ENCODE measurements at places on chromosomes 5 and 9.

GRCh38 chr9:31669311-31669710, 715.1 kb upstream of the ACO1 start:
- no peaks in the 10 kb centered on the region for H3K4me1 ChIP-seq
- no peaks in the 10 kb centered on the region for H3K27me3 ChIP-seq
- no peak overlapping the region for H3K27ac ChIP-seq
- DNase-seq: no peak

DNA sequence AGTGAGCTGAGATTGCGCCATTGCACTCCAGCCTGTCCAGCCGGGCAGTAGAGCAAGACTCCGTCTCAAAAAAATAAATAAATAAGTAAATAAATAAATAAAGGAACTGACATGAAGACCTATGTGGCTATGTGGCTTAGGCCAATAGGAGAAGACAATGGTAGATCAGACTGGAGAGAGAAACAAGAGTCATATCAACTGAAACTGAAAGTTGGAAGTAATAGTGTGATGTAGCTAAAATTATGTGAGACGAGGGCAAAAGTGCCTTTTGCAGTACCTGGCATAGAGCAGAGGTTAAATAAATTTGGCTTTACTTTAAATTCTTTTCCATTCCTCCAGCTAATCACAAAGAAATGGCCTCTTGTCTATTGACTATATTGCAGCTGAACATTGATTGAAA, 7.3 kb downstream of the FBP2 start:
- H3K27me3 ChIP-seq: peaks cover 27% of the 10 kb centered on the region
- no peak for DNase-seq
- peaks cover 9% of the 10 kb centered on the region for H3K4me1 ChIP-seq
- peak overlapping the region; percentile 58 for H3K4me3 ChIP-seq

DNA sequence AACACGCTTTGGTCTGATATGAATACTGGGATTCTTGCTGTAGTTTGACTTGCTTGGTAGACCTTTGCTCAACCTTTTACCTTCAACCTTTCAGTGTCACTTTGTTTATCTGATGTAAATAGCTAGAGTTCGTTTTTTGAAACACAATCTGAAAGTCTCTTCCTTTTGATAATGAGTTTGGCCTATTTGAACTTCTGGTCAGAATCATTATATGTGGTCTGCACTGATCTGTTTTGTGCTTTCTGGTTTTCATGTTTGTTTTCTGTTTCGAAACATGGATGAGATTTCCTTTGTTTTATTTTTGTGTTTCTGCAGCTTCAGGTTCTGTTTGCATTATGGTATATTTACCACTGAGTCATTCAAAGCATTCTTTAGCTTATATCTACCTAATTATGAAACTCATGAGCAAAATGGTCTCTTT, 217.5 kb downstream of the GABBR2 start:
- no peaks in the 10 kb centered on the region for H3K36me3 ChIP-seq
- H3K4me1 ChIP-seq: peaks cover 4% of the 10 kb centered on the region
- DNase-seq: no peak
- H3K27ac ChIP-seq: no peak overlapping the region

- H3K4me3 ChIP-seq: no peak overlapping the region
- no peak for DNase-seq
- no peak overlapping the region for H3K27ac ChIP-seq
- H3K4me1 ChIP-seq: peaks cover 5% of the 10 kb centered on the region
These were observed 98.7 kb downstream of the FANCC start for GRCh38 chr9:95218773-95219172.

GRCh38 chr5:135387629-135387960, 11.4 kb downstream of the MACROH2A1 start:
- no peak overlapping the region for H3K4me3 ChIP-seq
- H3K27me3 ChIP-seq: no peaks in the 10 kb centered on the region
- no peak for DNase-seq

GRCh38 chr9:93668261-93668871, 92.0 kb downstream of the PHF2 start:
- no peak overlapping the region for H3K27ac ChIP-seq
- no peak overlapping the region for H3K4me3 ChIP-seq
- H3K27me3 ChIP-seq: no peaks in the 10 kb centered on the region
- no peak for DNase-seq
- peaks cover 11% of the 10 kb centered on the region for H3K4me1 ChIP-seq
- H3K36me3 ChIP-seq: peaks cover 8% of the 10 kb centered on the region

DNA sequence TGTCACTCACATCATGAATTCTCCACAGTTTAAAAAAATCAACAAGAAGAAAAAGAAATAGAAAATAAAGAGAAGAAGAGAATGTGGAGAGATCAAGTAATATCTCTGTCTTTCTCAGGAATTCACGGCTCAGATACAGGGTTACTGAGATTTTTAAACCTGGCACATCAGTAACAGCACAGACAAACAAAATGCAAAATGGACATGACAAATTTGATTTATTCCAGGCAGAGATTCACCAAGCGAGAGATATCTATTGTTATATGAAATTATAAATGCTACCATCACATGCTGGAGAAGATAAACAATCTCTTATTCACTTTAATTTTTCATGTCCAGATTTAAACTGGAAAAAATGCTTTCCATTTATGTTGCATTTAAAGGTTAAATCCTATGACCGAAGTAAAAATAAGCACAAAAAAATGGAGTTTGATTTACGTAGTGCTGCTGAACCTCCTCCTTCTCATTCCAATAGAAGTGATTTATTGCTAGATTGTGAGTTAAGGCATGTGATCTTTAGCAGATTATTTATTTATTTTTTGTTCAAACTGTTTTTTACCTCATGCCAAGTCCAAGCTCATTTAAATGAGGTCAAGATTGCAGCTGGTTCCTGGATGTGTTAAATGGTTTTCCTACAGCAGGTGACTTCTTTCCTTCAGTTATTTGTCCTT, 926.4 kb downstream of the MAT2B start:
- H3K4me1 ChIP-seq: no peaks in the 10 kb centered on the region
- H3K36me3 ChIP-seq: no peaks in the 10 kb centered on the region
- H3K27me3 ChIP-seq: no peaks in the 10 kb centered on the region
- no peak overlapping the region for H3K27ac ChIP-seq
- no peak overlapping the region for H3K4me3 ChIP-seq

GRCh38 chr5:151493665-151494064, 46.3 kb downstream of the SLC36A1 start:
- no peak overlapping the region for H3K27ac ChIP-seq
- no peaks in the 10 kb centered on the region for H3K4me1 ChIP-seq
- peaks cover 5% of the 10 kb centered on the region for H3K36me3 ChIP-seq
- no peaks in the 10 kb centered on the region for H3K27me3 ChIP-seq
- DNase-seq: no peak

DNA sequence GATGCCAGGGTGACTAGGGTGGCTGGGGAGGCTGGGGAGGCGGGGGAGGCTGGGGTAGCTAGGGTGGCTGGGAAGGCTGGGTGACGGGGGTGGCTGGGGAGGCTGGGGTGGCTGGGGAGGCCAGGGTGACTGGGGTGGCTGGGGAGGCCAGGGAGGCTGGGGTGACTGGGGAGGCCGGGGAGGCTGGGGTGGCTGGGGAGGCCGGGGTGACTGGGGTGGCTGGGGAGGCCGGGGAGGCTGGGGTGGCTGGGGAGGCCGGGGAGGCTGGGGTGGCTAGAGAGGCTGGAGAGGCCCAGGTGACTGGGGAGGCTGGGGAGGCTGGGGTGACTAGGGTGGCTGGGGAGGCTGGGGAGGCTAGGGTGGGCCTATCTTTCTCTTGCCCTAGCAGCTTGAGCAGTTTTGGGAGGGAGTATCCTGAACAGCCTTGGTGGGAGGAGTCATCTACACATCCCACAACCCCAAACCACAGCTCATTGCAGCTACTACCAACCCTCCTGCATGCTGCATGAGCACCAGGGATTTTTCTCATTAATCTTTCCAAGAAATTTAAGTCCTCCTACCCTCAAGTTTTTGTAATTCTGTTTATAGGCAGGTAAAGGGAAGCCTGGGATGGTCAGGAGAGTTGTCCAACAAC, 203.2 kb upstream of the IRX1 start:
- DNase-seq: no peak
- no peak overlapping the region for H3K27ac ChIP-seq
- no peaks in the 10 kb centered on the region for H3K36me3 ChIP-seq
- no peak overlapping the region for H3K4me3 ChIP-seq

DNA sequence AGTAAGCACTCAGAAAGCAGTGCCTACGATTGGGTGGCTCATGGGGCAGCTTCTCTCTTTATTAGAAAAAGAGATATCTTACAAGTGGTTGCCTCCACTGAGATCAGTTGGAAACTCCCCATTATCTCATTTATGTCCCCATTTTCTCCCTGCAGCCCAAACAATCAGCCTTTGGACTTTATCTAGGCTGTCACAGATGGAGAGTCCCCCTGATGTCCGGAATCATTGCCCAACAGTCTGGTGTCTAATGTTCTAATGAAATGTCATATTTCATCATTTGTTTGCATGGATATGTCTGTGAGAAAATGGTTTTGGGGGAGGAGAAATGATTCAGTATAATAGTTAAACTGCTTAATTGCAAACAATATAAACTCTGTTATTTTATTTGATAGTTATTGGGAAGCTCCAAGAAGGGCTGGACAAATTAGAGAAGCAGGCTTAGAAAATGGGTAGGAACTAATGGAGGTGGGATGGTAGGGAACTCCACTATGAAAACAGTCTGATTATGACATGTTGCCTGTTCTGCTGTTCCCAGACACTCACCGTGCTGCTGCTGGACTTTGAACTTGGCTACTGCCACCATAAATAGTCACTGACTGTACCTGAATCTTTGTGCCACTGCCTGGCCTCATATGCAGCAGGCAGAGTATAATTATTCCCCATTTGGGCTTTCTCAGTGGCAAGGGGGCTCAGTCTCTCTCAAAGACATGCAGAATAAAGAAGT, 38.3 kb upstream of the SMAD5 start:
- peaks cover 36% of the 10 kb centered on the region for H3K27me3 ChIP-seq
- no peak overlapping the region for H3K4me3 ChIP-seq
- no peak overlapping the region for H3K27ac ChIP-seq
- H3K4me1 ChIP-seq: peaks cover 2% of the 10 kb centered on the region
- H3K36me3 ChIP-seq: no peaks in the 10 kb centered on the region

DNA sequence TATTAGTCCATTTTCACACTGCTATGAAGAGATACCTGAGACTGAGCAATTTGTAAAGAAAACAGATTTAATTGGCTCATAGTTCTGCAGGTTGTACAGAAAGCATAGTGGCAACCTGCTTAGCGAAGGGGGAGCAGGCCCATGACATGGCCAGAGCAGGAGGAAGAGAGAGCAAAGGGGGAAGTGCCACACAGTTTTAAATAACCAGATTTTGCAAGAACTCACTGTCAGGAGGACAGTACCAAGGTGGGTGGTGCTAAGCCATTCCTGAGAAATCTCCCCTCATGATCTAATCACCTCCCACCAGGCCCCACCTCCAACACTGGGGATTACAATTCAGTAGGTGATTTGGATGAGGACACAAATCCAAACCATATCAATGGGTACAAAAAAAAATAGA, 16.8 kb upstream of the PCSK5 start:
- no peak overlapping the region for H3K4me3 ChIP-seq
- H3K4me1 ChIP-seq: peaks cover 3% of the 10 kb centered on the region
- no peak for DNase-seq

GRCh38 chr9:136326061-136326760, 1.1 kb upstream of the GPSM1 start:
- peaks cover 2% of the 10 kb centered on the region for H3K4me1 ChIP-seq
- no peaks in the 10 kb centered on the region for H3K36me3 ChIP-seq
- no peaks in the 10 kb centered on the region for H3K27me3 ChIP-seq
- H3K4me3 ChIP-seq: peak overlapping the region; percentile 76
- H3K27ac ChIP-seq: no peak overlapping the region

- no peak for DNase-seq
- H3K27ac ChIP-seq: no peak overlapping the region
- no peaks in the 10 kb centered on the region for H3K4me1 ChIP-seq
- H3K36me3 ChIP-seq: no peaks in the 10 kb centered on the region
- H3K27me3 ChIP-seq: no peaks in the 10 kb centered on the region
These were observed 433.7 kb upstream of the ACO1 start for GRCh38 chr9:31950756-31951155.

DNA sequence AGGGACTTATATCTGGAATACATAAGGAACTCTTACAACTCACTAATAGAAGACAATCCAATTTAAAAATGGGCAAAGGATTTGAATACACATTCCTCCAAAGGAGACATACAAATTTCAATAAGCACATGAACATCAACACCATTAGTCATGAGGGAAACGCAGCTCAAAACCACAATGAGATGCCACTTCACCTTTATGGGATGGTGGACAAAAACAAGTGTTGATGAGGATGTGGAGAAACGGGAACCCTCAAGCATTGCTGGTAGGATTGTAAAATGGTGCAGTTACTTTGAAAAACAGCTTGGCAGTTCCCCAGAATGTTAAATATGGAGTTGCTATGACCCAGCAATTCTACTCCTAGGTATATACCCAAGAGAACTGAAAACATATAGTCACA, 72.7 kb upstream of the IER5L start:
- DNase-seq: no peak
- peaks cover 3% of the 10 kb centered on the region for H3K36me3 ChIP-seq
- H3K27me3 ChIP-seq: peaks cover 21% of the 10 kb centered on the region
- no peak overlapping the region for H3K4me3 ChIP-seq

DNA sequence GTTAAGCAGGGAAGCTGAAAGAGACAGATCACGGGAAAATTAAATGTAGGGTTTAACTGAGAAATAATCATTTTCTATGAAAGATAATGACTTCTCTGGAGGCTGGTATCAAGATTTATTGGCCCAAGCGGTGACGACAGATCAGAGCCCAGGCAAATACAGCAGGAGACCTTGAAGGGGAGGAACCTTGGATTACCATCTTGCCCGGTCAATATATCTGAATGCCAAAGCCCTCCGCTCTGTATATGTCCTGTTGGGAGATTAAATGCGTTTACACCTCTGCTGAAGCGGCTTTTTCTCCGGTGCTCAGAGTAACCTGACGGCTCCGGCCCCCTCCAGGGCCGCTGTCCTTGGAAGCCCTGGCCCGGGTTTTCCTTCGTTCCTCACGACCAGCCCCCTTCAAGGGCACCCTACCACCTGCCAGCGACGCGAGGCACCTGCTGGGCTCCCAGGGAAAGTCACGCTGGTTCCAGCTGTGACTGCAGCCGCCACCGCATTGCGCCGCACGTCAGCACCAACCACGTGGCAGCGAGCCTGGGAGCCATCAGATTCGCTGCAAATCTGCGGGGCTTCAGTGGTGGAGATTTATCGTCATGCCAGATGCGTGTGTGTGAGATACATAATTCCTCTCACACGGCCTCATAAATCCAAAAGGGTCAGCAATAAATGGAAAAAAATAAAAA, 4.4 kb upstream of the QSOX2 start:
- H3K4me1 ChIP-seq: peaks cover 4% of the 10 kb centered on the region
- no peaks in the 10 kb centered on the region for H3K36me3 ChIP-seq
- DNase-seq: no peak
- H3K4me3 ChIP-seq: no peak overlapping the region

GRCh38 chr9:942805-943580, 33.5 kb upstream of the DMRT3 start:
- no peaks in the 10 kb centered on the region for H3K36me3 ChIP-seq
- no peak overlapping the region for H3K27ac ChIP-seq
- no peak overlapping the region for H3K4me3 ChIP-seq
- no peaks in the 10 kb centered on the region for H3K4me1 ChIP-seq
- DNase-seq: no peak

DNA sequence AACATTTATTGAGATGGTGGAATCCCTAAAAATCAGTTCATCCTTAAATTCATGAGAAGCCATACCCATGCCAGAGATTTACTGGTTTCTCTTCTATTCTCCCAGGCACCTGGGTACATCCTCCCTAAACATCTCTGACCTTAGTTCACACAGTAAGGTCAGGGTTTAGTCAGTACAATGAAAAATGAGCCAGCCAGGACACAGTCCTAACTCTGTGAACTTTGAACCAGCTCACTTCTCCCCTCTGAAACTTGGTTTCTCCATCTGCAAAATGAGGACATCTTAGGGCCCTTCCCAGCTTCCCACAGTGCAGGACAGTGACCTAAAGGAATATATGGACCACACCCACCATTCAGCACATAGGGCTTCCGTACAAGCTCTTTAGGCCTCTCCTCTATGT, 1.9 kb downstream of the NOP16 start:
- H3K4me1 ChIP-seq: peaks cover 35% of the 10 kb centered on the region
- H3K36me3 ChIP-seq: no peaks in the 10 kb centered on the region
- H3K27ac ChIP-seq: peak overlapping the region; percentile 98
- H3K27me3 ChIP-seq: no peaks in the 10 kb centered on the region
